ENCODE measurements at places on chromosomes 2 and 18.

GRCh38 chr18:11454040-11454439 lies 155.4 kb upstream of the SLC35G4 start:
- no peak for DNase-seq

DNA sequence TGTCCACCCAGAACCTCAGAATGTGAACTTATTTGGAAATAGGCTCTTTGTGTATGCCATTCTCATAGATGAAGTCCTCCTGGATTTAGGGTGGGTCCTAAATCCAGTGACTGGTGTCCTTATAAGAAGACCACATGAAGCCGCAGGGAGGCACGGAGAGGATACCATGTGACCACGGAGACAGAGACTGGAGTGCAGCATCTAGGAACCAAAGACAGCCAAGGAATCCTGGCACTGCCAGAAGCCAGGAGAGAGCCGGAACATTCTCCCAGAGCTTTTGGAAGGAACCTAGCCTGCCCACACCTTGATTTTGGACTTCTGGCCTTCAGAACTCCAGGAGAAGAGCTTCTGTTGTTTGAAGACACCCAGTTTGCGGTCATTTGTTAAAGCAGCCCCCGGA lies 49.7 kb downstream of the ARL4C start:
- no peak for DNase-seq

DNA sequence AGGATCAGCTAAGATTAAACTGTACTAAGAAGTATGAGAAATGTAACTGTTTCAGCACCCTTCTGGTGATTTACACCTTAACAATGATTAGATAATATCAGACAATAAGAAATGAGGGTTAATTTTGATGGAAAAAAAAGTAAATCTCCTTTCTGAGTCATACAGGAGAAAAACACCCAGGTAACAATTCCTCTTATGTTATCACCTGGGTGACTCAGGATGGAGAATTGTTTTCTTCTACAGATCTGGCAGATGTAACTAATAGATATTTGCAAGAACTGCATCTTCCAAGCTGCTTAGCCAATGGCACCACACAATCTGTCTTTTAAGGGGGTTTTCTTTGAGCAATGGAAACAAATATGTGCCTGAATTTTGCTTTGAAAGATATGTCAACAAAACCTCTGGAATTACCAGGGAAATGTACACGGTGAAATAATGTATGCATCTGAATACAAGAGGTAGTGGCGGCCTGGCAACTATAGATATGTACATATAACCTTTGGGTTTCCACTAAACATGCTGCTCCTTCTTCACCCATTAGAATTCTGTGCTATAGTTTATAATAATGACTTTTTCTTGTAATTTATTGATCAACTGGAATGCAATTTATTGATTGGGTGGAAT lies 407.9 kb downstream of the CPS1 start:
- DNase-seq = no peak

- no peak for DNase-seq
Observed at GRCh38 chr2:241110089-241110606, 8.1 kb upstream of the MTERF4 start.

- DNase-seq = no peak
Observed at GRCh38 chr2:116585669-116586327, 1228.7 kb upstream of the DDX18 start.

Data from stimulated activated CD4-positive, alpha-beta T cell treated with anti-CD3 and anti-CD28 coated beads, Interleukin-1b, Interleukin-23, amount 100 ng/mL, for 4 hours (primary cell).